ENCODE measurements at places on chromosomes 7 and 10.

GRCh38 chr10:128567551-128567950, 441.3 kb upstream of the MKI67 start:
- no peak for DNase-seq

- DNase-seq, result no peak
Measured at GRCh38 chr7:142540371-142540770, 208.9 kb upstream of the PRSS1 start.

GRCh38 chr10:48516911-48517310, 88.0 kb downstream of the ARHGAP22 start:
- no peak for DNase-seq

- DNase-seq, result no peak
Measured at GRCh38 chr10:1733720-1734119, 3.6 kb downstream of the ADARB2 start.

DNA sequence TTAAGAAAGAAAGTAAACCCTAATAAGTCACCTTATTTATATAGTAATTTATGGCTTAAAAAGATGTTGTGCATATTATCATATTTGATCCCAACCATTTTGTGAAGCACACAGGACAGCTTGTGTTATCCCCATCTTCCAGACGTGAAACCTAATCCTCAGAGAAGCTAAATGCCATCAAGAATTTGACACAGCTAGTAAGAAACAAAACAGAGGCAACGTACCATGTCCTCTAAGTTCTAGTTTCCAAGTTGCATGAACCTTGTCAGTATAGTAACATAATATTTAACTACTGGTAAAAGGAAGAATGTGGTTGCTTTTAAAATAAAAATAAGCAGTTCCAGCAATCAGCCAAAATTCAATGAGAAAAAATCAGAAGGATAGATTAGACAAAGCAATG, 41.5 kb downstream of the PTN start:
- DNase-seq, result no peak
